ENCODE measurements at places on chromosomes 3 and 15.

GRCh38 chr15:82554351-82554750 is 14.1 kb upstream of the RPS17 start:
- DNase-seq: no peak

DNA sequence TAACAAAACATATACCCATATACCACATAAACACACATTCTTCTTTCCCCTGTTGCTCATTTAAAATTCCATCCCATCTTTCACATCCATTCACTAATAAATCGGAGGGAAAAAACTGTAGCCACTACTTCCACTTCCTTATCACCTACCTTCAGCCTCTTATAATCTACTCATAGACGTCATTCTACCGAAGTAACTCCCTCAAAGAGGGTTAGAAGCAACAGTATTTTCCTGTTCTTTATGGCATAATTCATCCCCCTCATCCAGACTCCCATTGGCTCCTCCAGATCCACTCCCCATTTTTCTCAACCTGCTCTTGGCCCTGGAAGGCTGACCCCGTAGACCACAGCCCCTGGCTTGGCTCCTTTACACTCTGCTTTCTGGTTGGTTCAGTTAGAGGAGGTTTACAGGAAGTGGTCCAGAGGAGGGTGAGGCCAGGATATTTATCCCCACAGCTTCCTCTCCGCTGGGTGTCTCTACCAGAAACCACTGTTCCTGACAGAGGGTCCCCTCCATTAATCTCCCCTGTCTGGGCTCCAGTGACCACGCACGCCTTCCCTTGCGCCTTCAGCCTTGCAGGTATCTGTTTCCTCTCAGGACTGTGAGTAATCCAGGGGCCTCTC is 46.3 kb downstream of the FMN1 start:
- no peak for DNase-seq

- peak; percentile 3 for DNase-seq
Observed at GRCh38 chr3:111069974-111070771, 1.4 kb upstream of the NECTIN3 start.

GRCh38 chr15:64780600-64781156 is 5.3 kb upstream of the RBPMS2 start:
- DNase-seq: no peak

GRCh38 chr3:122936335-122936734 is 91.2 kb downstream of the SEMA5B start:
- DNase-seq: no peak

DNA sequence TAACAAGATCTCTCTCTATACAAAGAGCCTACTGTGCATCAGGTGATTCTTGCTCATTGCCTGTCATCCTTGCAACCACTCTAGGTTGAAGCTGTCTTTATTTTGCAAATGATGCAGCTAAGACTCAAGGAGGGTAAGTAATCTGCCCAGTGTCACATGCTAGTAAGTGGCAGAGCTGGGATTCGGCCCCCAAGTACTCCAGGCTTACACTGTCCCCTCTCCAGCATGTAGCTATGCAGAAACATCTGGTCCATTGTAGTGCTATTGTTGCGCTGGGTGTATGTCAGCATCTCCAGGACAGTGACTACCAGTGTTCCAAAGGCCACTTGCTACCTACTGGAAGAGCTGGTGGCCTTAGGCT is 248.9 kb downstream of the SLCO3A1 start:
- DNase-seq: no peak

GRCh38 chr3:133863911-133864310 is 31.8 kb downstream of the RAB6B start:
- DNase-seq: no peak

DNA sequence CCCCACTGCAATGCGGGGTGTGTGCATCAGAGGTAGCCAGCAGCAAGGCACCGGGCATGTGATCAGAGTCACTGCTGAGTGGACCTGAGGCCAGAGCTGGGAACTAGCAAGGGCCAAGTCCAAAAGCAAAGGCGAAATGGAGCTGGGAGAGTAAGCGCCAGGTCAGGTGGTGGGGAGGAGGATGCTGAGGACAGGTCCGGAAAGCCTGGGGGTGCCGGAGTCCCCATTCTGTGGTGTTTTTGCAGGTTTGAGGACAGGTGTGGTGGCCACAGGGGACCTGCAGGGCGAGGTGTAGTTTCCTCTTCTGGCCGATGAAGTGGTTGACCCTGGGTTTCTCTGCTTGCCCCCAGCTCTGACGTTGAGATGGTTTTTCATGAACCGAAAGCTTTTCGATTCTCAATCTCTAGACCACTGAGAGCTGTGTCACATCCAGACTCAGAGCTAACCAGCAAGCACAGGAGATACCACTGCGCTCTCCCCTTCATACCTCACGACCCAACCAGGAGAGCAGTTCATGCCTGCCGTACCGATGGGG is 35.0 kb upstream of the HES1 start:
- no peak for DNase-seq

DNA sequence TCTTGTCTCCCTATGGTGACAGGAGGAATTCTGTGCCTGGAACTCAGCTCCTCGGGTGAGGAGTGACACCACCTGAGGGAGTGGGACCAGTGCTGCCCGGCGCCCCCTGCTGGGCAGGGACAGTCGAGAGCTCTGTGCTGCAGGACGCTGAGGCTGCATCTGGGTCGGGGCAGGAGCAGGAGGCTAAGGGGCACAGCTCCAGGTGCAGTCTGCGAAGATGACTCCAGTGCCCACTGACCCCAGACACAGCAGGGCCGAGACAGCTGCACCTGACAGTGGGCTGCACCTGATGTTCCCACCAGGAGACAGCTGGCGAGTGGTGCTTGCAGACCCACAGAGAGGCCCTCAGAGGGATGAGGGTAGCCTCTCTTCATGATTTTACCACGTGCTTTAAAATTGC is 152.9 kb downstream of the ATP10A start:
- DNase-seq: peak; percentile 65

DNA sequence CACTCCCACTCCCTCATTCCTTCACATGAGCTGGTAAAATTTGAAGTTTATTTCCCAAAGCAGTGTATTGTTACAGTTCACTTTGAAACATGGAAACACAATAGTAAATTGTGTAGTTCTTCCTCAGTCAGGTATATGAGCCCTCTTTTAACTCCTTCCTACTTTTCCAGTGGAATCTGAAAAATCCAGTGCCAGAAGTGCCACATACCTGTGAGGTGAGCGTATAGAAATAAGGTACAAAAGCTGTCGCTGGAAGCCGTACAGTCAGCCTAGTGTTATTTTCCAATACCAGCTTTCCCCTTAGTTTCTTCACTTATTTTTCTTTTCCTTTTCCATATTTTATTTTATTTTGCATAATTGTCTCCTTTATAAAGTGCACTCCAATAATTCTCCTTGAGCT is 81.7 kb upstream of the CADM2 start:
- DNase-seq: no peak

DNA sequence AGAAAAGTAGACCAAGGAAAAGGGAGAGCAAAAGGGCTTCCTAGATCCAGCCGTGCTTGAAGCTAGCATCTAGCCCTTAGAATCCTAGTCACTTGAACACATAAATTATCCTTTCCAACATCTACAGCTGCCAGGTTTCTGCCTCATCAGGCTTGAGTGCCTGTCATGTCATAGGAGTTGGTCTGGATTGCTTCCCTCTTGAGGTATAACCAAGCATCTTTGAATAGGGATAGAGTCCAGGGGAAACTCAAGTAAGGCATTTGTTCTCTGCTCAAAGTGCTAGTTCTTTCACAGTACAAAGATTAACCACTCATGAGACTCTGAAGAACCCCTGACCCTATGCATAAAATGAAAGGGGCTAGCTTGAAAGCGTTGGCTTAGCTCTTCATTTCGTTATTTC is 72.3 kb downstream of the SLCO3A1 start:
- no peak for DNase-seq

- DNase-seq: no peak
Observed at GRCh38 chr15:25169318-25169717, 214.5 kb downstream of the SNRPN start.

GRCh38 chr3:52280050-52280461 is 1.6 kb upstream of the WDR82 start:
- no peak for DNase-seq

GRCh38 chr3:123816673-123817207 is 67.4 kb downstream of the MYLK start:
- no peak for DNase-seq

DNA sequence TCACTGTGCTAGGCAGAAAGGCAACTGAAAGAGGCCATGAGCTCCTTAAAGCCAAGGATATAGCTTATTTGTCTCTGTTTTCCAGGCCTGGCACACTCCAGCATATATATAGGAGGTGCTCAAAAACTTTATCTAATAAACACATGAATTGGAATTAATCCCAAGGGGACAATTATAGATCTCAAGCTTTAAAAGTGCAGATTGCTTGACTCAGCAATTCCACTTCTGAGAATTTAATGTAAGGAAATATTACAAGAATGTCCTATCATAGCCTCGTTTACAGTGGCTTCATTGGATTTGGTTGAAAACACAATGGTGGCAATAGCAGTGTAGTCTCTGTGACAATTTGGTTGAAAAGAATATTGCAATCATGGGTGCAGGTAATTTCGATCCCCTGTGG is 267.3 kb downstream of the SHQ1 start:
- no peak for DNase-seq
